Esophagus squamous epithelium (tissue), 5 donors: ENCODE measurements at places on chromosomes 6 and 20. TPM values are rescaled to one million over a fixed set of nuclear protein-coding genes. Genes with fewer than 3 reads are reported as not detected.

Gene ZNF165
- 1.7 TPM for total RNA-seq

Gene FGD2
- total RNA-seq, result 4.4 TPM

Gene TFAP2D
- not detected for total RNA-seq

Gene VWA7
- 0.57 TPM for total RNA-seq

Gene DDAH2
- total RNA-seq, result 16.4 TPM

Gene SAMD5
- total RNA-seq, result 15.7 TPM
